ENCODE measurements at places on chromosomes 3 and 15.

DNA sequence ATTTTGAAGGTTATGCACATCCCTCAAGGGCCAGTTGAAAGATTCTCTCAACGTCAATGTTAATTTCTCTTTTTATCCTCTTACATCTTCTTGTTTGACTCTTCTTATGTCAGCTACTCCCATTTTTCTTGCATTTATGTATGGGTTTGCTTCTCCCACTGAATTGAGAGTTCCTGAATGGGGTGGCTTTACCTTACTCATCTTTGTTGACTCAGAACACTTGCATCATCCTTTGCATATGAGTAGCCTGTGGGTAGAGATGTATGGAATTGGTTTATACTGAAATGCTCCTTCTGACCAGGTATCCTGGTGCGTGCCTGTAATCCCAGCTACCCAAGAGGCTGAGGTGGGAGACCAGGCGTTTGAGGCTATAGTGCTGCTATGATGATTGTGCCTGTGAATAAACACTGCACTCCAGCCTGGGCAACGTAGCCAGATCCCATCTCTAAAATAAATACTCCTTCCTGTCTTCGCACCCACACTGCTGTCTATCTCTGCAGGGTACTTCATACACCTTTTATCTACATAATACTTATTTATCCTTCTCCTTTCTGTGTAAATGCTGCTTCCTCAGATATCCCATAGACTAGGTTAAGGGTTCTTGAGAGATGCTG is 123.6 kb upstream of the DPH6 start:
- no peak for DNase-seq

DNA sequence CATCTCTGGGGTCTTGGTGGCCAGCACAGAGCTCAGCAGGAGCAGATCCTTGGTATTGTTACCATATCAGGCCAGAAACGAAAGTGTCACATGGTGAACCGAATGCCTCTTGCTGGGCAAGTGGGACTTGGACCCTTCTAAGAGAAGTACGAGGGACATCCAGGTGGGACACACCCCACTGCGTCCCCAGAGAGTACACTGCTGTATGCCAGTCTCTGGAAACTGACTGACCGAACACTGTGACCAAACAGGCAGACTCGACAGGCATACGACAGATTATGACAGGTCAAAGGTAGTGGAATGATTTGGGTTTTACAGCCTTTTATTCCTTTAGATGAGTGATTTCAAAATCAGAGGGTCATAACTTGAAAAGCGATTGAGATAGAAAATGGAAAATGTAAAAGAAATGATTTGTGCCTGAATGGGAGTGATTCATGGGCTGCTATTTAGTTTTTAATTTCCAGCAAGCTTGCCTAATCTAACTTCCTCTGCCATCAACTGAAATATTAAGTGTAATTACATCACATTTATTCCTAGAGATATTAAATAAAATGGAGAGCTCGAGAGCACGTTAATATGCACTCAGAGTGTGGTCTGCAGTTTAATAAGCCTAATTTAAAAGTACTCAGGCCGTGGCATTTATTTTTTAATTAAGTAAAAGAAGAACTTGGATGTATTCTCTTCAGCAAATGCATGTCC is 63.4 kb upstream of the CTXND1 start:
- DNase-seq: no peak

DNA sequence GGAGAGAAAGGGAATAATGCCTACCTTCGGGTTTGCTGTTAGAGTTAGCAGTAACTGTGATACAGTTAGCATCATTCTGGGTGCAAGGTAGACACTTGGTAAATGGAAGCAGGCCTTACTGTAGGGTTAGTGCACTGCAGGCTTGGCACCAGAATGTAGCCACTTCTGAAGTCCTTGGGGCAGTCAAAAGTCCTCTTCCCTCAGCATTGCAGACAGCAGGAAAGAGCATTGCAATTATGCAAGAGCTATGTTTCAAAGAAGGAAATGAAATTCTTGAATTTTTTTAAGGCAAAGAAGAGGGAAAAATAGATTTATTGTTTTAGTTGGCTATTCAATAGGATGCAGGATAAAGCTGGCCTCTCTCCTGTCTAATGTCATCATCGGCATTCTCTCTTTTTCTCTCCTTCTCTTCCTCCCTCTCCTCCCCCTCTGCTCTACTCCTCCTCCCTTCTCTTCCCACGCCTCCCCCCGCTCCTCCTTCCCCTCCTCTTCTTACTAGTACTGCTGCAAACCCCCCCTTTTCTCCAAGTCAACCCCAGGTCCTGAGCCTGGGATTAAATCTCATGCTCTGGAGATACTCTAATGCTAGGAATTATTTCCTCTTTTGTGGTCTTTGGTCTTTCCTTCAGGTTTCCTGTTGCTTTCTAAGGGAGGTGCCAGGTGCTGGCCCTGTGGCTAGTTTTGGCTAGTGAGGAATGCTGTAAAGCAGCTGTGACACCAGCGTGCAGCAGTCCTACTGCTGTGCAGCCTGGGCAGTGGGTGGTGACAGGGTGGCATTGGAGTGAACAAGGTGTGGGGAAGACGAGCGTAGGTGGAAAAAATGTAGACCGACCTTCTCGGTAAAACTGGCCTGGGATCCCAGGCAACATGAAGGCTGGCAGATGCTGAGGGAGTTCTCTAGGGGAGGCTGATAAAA is 21.7 kb downstream of the EEFSEC start:
- DNase-seq: no peak

- no peak for DNase-seq
Measured at GRCh38 chr3:70020906-70021660, 21.6 kb downstream of the SAMMSON start.

DNA sequence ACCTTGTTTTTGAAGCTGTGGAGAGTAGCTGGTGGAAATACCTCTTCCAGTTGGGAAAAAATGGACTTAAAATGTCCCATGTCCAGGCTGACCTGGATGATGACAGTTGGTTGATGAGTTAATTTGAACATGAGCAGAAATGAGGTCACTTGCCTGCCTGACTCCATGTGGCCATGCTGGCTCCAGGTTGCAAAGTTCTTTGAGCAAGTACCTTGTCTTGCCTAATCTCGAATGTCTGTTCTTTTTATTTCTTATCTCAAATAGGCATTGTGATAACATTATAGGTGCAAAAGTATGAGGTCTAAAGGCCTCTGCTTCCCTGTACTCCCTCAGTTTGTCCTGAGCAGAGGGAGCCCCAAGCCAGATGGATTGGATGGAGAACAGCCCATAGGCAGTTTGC is 9.0 kb downstream of the MAPKBP1 start:
- DNase-seq: no peak

- no peak for DNase-seq
Measured at GRCh38 chr3:196220587-196220986, 4.3 kb downstream of the SLC51A start.

DNA sequence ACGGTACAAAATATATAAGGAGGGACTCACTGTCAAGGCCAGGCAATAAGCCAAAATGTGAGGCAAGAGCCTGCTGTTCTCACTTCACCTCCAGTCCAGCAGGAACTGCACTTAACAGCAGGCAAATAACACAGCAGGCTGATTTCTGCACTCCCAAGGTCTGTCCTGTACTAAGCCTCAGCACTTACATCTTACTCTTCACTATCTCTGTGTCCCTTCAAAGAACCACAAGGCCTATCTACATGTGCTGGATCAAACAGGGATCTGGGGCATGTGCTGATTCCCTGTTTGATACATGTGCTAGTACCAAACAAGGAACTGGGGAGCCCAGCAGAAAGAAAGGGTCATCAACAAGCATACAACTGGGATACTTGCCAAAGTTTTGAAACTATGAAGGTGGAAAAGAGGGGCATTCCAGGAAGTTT is 22.2 kb downstream of the UACA start:
- DNase-seq: peak; percentile 11

GRCh38 chr15:81887912-81888311 is 157.9 kb downstream of the MEX3B start:
- no peak for DNase-seq

- DNase-seq: peak; percentile 66
Measured at GRCh38 chr3:179526989-179527391, 35.7 kb upstream of the ACTL6A start.

- no peak for DNase-seq
Measured at GRCh38 chr3:186825294-186825821, 17.2 kb upstream of the ADIPOQ start.

- DNase-seq: no peak
Measured at GRCh38 chr15:101024073-101024695, 105.0 kb downstream of the LRRK1 start.

DNA sequence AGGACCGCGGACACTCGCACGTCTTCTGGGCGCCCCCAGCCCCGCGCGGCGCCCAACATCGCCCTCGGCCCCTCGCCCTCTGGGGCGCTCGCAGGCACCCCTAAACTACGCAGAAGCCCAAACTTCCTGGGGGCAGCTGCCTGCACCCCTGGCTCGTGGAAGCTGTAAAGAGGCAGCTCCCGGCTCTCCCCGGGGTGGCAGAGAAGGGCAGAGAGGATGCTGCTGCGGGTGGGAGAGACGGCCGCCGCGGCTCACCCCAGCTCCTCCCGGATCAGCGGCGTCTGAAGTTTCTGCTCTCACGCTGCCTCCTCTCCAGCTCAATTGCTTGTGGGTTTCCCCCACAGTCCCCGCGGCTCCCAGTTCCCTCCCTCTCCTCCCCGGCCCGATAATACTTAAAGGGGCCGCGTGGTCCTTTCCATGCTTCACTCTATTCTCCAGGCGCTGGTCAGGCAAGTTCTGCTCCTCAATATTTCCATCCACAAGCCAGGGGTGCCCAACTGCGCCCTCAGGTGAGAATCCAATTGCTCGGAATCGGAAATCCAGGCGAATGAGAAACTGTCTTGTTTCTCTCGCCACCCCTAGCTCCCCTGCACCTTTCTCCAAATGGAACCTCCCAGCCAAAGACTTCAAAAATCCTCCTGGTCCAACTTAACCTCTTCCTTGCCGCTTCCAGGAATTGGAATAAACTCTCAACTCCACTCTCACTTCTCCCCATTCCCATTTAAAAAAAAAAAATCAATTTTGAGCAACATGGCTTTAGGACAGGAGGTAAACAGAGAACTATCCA is 748.5 kb downstream of the ROBO1 start:
- peak; percentile 79 for DNase-seq

GRCh38 chr3:114179575-114179974 is 723 bp upstream of the DRD3 start:
- DNase-seq: peak; percentile 45

DNA sequence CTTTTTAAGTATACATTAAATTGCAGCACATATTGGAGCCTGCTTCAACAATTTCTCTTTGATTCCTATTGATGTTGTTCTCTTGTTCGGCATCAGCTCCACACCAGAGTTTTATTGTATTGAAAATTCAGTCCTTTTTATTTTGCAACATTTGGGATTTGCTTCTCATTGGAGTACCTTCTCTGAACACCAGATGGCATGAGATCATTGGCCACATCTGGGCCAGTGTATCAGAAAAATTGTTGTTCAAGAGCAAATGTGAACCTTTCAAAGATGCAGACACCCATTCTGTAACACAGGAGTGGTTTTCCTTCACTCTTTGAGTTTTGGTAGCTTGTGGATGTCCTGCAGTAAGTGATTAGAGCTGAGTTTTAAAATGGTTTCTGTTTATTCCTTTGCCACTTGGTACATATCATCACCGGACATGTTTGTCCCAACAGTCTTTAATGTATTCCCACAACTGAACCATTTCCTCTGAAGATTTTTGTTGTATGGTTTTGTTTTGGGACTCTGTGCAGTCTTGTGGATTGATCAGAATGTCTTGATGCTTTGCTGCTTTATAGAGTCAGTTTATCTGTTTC is 96.1 kb downstream of the MCTP2 start:
- no peak for DNase-seq

DNA sequence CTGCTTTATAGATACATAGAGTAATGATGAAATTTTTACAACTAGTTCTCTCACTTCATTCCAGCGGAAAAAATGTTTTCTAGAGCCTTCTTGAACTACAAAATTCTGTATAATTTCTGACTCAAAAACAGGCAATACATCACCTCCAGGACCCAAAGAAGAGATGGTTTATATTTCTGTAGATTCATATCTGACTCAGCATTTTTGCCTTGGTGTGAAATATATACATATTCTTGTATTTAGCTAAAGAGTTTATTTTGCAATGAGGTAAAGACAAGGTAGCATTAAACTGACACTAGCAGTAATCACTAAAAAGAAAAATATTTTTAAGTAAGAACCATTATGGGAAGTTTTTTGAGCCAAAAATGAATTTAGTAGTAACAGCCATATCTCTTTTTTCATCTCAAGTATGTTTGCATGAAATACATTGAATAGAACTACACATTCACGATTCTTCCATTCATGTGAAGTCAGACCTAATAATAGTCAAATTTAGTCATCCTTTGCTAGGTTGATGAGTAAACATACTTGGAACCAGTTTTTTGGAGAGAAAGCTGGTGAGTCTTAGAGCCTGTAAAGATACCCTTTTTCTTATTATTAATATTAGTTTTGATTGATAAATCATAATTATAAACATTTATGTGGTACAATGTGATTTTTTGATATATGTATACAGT is 31.6 kb downstream of the COL8A1 start:
- no peak for DNase-seq

GRCh38 chr3:55368366-55368765 is 118.7 kb downstream of the WNT5A start:
- no peak for DNase-seq

- DNase-seq: no peak
Measured at GRCh38 chr15:85595804-85596536, 198.8 kb downstream of the KLHL25 start.

DNA sequence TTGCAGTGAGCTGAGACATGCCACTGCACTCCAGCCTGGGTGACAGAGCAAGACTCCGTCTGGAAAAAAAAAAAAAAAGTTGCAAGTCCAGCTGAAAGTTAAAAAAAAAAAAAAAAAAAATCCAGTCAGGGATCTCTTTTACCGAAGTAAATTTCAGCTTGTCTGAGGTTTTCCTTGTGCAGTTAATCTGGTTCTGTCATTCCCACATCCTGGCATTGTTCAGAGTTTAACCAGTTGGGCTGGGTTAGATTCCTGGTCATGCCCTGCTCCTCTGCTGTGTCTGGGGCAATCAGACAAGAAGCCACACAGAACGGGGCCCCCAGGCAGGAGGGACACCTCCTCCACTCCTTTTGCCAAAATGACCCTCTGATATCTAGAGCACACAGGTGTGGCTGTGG is 84.1 kb upstream of the KLHL25 start:
- DNase-seq: no peak

DNA sequence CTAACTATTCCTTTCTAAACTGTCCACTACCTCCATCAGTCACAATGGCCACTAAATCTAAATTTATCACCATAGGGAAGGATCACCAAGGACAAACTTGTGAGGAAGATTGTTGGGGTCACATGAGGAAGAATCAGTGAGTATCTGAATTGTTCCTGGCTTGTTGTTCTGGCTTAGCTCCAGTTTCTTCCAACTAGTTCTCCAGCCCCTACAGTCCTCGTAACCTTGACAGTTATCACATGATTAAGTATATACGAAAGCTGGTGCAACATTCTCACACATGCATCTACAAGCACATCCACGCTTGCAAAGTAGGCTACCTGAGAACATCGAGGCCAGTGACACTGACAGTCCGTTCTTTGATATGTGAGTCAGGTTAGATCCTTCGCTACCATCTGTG is 46.0 kb downstream of the RUBCN start:
- no peak for DNase-seq

GRCh38 chr3:114299421-114299820 is 5.6 kb downstream of the TIGIT start:
- DNase-seq: no peak

- no peak for DNase-seq
Measured at GRCh38 chr15:94421706-94422105, 190.3 kb downstream of the MCTP2 start.

GRCh38 chr3:108488631-108489030 is 21.8 kb downstream of the MYH15 start:
- no peak for DNase-seq
